Right lobe of liver (tissue), 6 donors: ENCODE measurements at places on chromosomes 4 and X.

DNA sequence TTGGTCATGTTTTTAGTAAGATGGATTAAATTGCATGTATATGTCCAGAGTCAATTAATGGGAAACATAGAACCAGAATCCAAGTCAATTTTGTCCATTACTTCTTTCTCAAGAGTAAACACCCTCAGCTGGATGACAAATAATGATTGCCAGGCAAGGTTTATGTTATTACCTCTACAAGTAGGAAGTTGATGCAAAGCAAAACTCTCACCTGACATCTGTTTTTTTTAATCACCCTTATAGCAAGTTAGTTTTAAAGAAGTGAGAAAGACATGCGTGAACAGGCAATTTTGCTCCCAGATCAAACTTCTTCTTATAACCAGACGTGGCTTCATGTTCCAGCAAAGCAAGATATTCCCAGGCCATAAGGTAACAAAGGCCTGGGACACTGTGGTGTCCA lies 348.5 kb upstream of the FTHL17 start:
- DNase-seq: no peak

GRCh38 chr4:72471816-72472215 lies 97.2 kb downstream of the ADAMTS3 start:
- DNase-seq: no peak

GRCh38 chr4:41927796-41928499 lies 7.3 kb upstream of the TMEM33 start:
- DNase-seq: no peak

DNA sequence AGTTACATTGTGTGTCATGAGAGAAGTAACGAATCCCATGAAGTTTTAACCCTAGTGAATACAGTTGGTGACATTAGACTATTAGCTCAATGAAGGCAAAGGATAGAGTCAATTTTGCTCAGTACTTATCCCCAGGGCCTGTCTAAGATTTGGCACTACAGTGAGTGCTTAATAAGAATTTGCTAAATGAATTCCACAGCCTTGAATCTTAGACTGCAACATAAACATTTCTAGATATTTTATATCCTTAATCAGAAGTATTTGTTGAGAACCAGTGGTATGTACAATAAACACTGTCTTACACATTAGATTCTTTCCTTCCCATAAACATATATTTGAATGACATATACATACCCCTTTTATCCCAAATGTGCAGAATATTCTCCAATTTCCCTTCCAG lies 223.0 kb downstream of the NSUN7 start:
- no peak for DNase-seq

- no peak for DNase-seq
These were observed 1176.3 kb downstream of the PCDH18 start for GRCh38 chr4:136355970-136356369.

DNA sequence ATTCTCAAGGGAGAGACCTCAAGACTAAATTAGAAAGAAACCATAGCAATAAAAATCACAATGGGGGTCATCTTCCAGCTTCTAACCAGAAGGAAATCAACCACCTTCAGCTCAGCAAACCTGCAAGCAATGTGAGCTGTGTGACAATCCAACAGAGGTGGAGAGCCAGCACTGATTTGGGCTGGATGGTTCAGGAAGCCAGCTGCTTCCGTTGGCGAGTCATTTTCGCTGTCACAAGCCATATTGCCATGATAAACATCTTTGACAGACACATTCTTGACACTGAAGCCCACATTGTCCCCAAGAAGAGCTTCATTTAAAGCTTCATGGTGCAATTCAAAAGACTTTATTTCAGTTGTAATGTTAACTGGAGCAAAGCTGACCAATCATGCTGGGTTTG lies 22.7 kb downstream of the F8A1 start:
- no peak for DNase-seq

- DNase-seq: no peak
These were observed 20.8 kb upstream of the AREG start for GRCh38 chr4:74424111-74424510.

DNA sequence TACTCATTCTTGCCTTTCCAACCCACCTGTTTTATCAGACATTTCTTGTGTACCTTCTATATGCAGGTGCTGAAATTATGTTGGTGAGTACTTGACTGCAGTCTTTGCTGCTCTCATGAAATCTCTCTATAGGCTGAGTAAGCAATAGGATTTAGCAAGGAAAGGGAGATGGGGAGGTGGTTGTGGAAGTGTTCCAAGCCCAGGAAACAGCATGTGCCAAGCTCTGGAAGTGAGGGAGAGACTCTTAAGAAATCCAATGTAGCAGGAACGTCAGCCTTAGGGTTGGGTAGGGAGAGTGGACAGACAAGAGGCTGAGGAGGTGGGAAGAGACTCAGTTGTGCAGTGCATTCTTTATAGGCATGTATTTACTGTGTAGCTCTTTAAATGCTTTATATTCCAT lies 5.6 kb downstream of the SEPTIN11 start:
- no peak for DNase-seq

GRCh38 chr4:827209-828081 lies 1.5 kb upstream of the CPLX1 start:
- DNase-seq: peak; percentile 44
